Activated CD4-positive, alpha-beta T cell treated with anti-CD3 and anti-CD28 coated beads for 24 hours (primary cell): ENCODE measurements at places on chromosomes 6 and 20.

DNA sequence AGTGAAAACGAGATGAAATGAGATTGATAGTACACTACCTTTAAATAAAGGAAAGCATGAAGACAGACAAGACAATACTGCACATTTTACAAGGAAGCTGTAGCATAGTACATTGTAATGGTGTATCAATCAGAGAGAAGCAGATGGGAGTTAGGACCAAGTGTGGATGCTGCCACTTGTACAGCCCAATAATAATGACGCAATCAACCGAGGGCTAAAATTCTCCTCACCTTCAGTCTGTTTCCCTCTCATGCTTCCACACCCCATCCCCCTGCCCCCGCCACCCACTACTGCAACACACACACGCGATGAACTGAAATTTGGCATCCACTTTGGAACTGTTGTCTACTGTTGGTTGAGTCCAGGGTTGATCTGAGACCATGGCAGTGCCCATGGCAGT is 12.4 kb upstream of the HDGFL1 start:
- no peak for DNase-seq

DNA sequence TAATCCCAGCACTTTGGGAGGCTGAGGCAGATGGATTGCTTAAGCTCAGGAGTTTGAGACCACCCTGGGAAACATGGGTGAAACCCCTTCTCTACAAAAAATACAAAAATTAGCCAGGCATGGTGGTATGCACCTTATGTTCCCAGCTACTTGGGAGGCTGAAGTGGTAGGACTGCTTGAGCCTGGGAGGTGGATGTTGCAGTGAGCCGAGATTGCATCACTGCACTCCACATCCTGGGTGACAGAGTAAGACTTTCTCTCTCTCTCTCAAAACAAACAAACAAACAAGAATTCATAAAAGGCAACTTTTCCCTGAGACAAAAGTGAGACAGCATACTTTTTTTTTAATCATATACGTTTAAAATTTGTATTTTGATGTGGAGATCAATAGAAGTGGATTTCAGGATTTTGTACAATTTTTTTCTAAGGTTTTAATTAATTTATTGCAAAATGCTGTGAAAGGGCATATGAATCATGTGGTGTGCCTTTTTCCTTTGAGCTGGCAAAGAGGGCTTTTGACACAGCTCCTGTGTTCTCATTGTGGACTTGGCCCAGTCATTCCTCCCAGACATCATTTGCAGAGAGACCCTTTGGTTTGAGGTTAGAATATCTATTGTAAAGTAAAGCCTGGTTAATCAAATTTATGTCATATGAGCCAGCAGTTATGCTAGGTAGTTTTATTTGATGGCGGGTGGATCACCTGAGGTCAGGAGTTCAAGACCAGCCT is 77.1 kb downstream of the TULP4 start:
- no peak for DNase-seq

GRCh38 chr6:153957394-153957793 is 81.6 kb upstream of the OPRM1 start:
- DNase-seq = no peak

GRCh38 chr6:52876056-52876787 is 33.3 kb downstream of the GSTA3 start:
- DNase-seq = no peak

GRCh38 chr6:142485256-142485655 is 183.4 kb downstream of the ADGRG6 start:
- DNase-seq = no peak

GRCh38 chr20:25453035-25453810 is 45.8 kb downstream of the GINS1 start:
- no peak for DNase-seq

DNA sequence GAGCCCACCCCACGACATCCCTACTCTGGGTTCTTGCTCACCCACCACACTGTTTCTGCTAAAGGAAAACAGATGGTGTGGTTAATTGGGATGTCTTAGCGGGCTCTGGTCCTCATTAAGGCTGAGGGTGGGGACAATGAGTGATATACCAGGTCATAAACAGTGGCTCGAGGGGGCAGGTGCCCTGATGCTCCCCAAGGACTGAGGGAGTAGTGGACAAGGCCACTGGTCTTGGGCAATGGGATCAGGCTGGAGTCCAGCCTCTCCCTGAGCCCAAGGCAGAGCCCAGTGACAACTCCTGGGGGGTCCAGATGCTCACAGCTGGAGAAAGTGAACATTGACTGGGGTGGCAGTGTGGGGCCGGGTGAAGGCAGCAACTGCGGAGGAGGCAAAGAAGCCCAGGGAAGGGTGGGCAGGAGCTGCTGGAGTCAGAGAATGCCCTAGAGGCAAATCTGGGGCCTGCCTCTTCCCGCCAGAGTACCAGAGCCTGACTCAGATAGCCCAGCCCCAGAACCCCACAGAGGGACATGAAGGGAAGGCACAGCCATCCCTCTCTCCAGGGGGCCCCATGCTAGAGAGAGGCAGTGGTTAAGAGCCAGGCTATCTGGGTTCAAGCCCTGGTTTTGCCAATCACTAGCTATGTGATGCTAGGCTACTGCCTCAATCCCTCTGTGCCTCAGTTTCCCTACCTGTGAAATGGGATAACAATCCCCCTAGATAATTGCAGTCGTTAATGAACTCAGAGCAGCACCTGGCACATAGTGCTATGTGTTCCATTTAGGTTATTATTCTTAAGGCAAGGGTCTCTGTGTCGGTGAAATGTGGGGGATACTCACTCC is 72.3 kb downstream of the MRPL14 start:
- no peak for DNase-seq

DNA sequence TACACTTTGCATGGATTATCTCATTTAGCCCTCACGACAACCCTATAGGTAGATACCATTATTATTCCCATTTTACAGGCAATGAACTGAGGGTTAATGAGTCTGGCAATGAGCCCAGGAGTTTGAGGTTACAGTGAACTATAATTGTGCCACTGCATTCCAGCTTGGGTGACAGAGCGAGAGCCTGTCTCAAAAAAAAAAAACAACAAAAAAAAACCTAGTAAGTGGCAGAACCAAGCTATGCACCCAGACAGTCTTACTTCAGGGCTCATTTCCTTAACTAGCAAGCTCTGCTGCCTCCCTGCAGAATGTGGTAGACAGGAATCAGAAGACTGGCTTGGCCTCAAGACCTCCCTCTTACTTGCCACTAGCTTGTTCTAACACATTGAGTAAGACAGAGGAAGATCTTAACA is 71.9 kb upstream of the RREB1 start:
- DNase-seq = no peak

GRCh38 chr6:106959985-106960384 is 14.5 kb downstream of the CD24 start:
- no peak for DNase-seq

- DNase-seq = no peak
Observed at GRCh38 chr6:41536795-41537758, 9.1 kb upstream of the FOXP4 start.

DNA sequence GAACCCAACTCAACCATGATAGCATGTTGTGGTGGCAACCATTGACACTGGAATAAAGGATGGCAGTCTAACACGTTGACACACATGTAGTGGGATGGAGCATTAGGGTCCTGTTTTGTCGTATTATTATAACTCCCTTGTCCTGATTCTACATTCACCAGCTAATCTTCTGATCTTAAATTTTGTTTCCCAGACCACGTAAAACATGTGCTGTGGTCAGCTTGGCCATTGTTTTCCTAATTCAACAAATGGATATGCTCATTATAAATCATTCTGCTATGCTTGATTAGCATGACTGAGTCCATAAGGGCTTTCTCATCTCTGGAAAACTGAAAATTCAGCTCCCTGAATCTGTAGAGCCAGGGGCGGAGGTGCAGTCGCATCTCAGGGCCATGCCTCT is 15.0 kb downstream of the MRAP2 start:
- DNase-seq = no peak

GRCh38 chr20:48843057-48843806 is 15.4 kb upstream of the PREX1 start:
- no peak for DNase-seq

GRCh38 chr6:118080547-118080946 is 173.5 kb downstream of the SLC35F1 start:
- no peak for DNase-seq

- peak; percentile 40 for DNase-seq
Observed at GRCh38 chr6:30259140-30260035, 46.2 kb upstream of the TRIM26 start.

GRCh38 chr20:4470375-4470774 is 251.3 kb upstream of the PRND start:
- no peak for DNase-seq

DNA sequence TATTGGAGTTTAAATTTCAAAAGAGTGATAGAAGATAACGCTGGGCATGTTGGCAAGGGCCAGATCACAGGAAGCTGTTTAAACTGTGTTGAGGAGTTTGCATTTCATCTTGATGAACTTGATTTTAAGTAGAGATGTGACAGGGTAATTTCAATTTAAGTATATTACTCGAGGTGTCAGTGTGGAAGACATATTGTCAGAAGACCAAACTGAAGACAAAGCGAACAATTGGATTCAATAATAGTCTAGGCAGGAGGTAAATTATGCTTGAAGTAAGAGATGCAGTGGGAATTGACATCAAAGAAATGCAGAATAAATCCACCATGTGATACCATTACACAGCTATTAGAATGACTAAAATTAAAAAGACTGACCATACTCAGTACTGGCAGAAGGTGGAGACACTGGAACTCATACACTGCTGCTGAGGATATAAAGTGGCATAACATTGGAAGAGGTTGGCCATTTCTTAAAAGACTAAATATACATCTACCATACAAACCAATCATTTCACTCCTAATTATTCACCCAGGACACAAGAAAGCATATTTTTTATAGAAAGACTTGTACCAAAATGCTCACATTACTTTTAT is 240.8 kb downstream of the ARHGAP18 start:
- no peak for DNase-seq

DNA sequence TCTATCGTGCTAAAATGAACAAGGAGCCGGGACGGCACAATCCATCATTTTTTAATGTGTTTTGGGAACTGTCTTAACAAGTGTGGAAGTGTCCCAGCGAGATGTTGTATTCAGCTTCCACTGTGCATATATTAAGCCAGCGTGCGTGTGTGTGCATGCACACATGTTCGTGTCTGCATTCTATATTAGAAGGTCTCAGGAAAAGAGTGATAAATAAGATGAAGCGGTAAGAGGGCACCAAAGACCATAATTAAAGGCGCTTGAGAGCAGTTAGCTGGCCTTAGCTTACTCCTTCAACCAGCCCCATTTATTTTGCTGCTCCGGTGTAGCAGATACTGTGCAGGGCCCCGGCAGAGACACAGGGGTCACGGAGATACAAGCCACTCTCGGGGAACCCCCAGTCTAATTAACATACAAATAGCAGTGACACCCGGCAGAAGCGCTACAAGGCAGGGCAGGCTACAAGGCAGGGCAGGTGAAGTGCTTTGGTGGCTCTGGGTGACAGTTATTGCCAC is 206.5 kb upstream of the RREB1 start:
- DNase-seq = no peak

GRCh38 chr6:76861403-76861802 is 601.9 kb downstream of the HTR1B start:
- no peak for DNase-seq

DNA sequence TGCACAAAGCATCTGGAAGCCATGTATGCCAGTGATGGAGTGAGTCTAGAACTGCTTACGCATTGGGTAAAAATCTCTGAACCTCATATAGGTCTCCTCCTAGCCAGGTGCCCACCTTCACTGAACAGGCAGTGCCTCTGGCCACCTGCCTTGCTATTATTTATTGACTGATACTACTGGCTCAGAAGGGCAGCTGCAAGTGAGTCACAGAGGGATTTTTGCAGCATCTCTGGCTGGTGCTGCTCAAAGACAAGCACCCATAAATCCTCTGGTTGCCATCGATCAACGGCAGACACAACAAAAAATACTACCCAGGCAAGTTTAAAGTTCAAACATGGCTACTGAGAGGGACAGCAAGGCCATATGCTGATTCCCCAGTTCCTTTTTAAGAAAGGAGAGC is 279.4 kb downstream of the UBE3D start:
- no peak for DNase-seq

DNA sequence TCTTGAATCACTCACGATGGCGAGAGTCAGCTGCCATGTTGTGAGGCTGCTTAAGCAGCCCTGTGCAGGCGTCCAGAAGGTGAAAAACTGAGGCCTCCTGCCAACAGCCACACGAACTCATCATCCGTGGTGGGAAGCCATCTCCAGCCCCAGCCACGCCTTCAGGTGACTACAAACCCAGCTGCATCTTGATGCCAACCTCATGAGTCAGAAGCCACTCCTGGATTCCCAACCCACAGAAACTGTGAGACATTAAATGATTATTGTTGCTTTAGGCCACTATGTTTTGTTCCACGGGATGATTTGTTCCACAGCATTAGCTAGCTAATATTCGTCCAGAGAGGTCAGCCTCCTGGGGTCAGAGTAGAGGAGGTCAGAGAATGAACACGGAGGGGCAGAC is 80.5 kb downstream of the SNX5 start:
- DNase-seq = no peak
